H9 (cell line): ENCODE measurements at places on chromosomes 2 and 18. TPM values are rescaled to one million over a fixed set of nuclear protein-coding genes. Genes with fewer than 3 reads are reported as not detected.

DNA sequence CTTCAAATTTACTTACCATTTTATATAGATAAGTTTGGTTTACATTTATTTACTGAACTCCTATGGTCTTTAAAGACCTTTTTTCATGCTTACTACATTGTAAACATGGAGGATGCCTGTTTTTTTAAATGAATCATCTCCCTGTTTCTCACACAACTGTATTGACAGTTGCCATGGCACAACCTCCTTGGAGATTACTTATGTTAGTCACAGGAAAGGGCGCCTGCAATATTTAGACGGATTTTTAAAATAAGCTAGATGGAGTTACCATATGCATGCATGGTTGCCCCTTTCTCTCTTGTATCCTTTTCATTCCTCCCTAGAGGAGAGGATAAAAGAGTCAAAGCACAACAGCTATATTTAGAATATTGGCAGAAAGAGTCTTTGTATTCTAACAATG, 34.8 kb upstream of the CCDC102B start:
- no peaks in the 10 kb centered on the region for H3K27me3 ChIP-seq
- no peak overlapping the region for H3K4me3 ChIP-seq
- H3K4me1 ChIP-seq: no peaks in the 10 kb centered on the region
- H3K27ac ChIP-seq: no peak overlapping the region
- no peak for DNase-seq

- no peak overlapping the region for H3K27ac ChIP-seq
- no peaks in the 10 kb centered on the region for H3K27me3 ChIP-seq
- peaks cover 2% of the 10 kb centered on the region; the same call in 1 of the 2 replicates for H3K4me1 ChIP-seq
- DNase-seq: peak; percentile 33
- no peaks in the 10 kb centered on the region for H3K36me3 ChIP-seq
Measured at GRCh38 chr2:12057436-12058166, 311.2 kb downstream of the LPIN1 start.

DNA sequence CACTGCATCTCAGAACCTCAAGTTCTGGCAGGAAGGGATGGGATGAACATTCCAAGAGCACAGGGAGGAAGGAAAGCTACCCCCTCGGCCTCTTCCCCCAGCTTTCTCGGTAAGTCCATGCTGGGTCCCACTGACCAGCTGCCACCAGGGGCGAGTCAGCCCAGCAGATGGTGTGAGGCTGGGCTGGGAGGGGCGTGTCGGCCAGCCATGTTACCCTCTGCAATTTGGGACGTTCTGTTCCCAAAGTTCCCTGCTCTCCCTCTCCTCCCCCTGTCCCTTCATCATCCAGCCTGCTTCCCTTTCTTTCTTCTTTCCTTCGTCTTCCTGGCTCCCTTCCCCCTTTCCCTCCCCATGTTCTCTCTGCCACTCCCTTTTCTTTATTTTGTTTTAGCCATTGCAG, 74.3 kb upstream of the TNP1 start:
- H3K27me3 ChIP-seq: no peaks in the 10 kb centered on the region
- no peak overlapping the region for H3K4me3 ChIP-seq
- DNase-seq: no peak
- no peaks in the 10 kb centered on the region for H3K36me3 ChIP-seq
- no peak overlapping the region for H3K27ac ChIP-seq

Gene TTC32
- 8.9 and 9.9 TPM in 2 replicates for total RNA-seq

- H3K4me1 ChIP-seq: no peaks in the 10 kb centered on the region
- no peaks in the 10 kb centered on the region; the same call in none of the 2 replicates for H3K36me3 ChIP-seq
- H3K4me3 ChIP-seq: no peak overlapping the region
- no peaks in the 10 kb centered on the region for H3K27me3 ChIP-seq
- no peak overlapping the region for H3K27ac ChIP-seq
- DNase-seq: no peak
Measured at GRCh38 chr2:69490486-69490885, 53.3 kb upstream of the NFU1 start.

DNA sequence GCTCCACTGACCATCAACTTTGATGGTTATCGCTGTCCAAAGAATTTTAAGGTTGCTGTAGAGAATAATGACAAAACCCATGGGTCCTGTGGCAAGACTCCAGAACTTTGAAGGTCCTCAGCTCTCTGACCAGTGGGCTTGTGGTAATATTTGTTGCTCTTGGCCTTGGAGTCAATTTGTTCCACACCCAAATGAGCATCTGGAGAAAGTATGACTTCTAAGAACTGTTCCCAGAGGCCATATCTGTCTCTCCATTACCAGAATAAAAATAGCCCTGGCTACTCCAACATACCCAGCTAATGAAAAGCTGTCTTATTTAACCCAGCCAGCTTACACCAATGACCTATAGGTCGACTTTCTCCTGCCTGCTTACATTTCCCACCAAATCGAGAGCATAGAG, 466.4 kb downstream of the MEIS1 start:
- no peak for DNase-seq
- no peaks in the 10 kb centered on the region for H3K27me3 ChIP-seq
- H3K4me1 ChIP-seq: peaks cover 3% of the 10 kb centered on the region; the same call in 1 of the 2 replicates
- no peaks in the 10 kb centered on the region for H3K36me3 ChIP-seq

Gene PID1
- 1.4 and 1.9 TPM in 2 replicates for total RNA-seq

Gene AUP1
- total RNA-seq: 91.5 and 93.6 TPM in 2 replicates

GRCh38 chr2:239397931-239398471, 2.8 kb downstream of the HDAC4 start:
- no peak overlapping the region for H3K27ac ChIP-seq
- no peaks in the 10 kb centered on the region for H3K27me3 ChIP-seq
- H3K4me3 ChIP-seq: no peak overlapping the region; the same call in 2 of the 3 replicates
- H3K4me1 ChIP-seq: no peaks in the 10 kb centered on the region; the same call in 1 of the 2 replicates
- H3K36me3 ChIP-seq: no peaks in the 10 kb centered on the region
